ENCODE measurements at places on chromosomes 12 and 14.

DNA sequence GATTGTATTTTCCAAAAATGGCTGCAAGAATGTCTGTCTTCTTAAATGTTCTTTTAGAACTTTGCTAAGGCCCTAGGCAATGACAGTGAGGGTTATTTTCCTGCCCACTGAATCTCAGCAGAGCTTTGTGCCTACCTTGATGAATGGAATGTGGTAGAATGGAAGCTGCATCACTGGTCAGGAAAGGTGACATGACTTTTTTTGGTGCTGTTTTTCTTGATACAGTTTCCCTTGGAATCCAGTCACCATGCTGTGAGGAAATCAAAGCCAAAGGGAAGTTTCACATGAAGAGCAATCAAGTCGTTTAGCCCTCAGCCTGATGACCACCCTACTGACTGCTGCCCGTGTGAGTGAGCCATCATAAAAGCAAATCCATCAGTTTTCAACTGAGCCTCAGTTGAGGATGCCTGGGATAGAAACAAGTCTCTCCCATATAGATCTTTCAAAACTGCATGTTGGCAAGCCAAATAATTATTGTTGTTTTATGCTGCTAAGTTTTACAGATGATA, 886.0 kb upstream of the FBXO33 start:
- DNase-seq, result no peak

DNA sequence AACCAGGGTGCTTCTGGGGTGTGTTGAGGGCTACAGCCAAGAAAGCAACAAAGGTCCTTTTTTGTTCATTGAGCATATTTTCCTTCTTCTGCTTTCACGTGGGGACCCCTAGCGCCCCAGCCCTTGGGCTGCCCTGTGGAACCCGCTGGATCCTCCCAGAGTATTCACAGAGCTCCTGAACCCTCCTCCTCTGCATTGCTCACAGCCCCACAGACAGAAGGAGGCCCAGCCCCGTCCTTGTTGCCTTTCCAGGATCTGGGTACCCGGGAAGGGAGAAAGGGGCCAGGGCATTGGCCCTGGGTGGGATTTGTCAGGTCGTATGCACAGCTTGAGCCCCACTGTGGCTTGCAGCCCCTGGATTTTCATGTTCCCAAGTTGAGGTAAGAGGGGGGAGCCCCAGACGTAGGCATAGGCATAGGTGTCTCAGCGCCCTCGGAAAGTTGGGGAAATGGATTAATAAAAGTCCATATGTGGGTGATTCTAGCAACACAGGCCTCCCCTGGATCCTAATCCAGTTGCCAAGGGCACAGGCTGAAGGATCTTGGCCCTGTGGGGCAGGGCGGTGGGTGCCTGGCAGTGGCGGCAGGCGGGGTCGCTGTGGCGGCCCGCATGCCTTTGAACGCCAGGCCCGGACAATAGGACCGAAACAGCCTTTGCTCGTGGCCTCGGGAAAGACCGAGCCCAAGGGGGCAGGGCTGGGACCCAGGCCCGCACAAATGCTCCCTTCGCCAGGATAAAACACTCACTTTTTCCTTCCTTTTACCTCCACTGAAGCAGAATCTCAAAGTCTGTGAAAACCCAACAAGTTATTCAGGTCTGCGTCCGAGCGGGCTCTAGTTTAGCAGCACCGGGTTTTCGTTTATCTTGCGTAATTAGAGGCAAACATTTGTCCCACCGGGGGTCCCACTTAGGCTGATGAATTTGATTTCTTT, 3.0 kb upstream of the HOXC10 start:
- DNase-seq, result no peak

DNA sequence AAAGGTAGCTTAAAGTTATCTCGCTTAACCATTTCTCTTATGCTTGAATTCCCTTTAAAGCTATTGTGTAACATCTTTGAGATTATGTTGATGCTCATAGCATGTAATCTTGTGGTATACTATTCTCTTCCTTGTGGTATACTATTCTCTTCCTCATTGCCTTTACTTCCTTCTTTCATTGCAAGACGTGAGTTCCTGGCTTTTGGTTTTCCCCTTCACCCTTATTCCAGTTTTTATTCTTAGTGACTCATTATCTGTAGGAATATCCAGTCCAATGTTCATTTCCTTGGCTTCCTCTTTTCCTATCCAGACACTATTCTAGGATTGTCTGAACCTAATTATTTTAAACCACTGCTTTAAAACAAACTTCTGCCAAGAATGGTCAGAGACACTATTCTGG, 564.0 kb downstream of the CCER1 start:
- DNase-seq, result no peak

GRCh38 chr14:96309133-96309895, 53.3 kb downstream of the BDKRB1 start:
- DNase-seq, result no peak

DNA sequence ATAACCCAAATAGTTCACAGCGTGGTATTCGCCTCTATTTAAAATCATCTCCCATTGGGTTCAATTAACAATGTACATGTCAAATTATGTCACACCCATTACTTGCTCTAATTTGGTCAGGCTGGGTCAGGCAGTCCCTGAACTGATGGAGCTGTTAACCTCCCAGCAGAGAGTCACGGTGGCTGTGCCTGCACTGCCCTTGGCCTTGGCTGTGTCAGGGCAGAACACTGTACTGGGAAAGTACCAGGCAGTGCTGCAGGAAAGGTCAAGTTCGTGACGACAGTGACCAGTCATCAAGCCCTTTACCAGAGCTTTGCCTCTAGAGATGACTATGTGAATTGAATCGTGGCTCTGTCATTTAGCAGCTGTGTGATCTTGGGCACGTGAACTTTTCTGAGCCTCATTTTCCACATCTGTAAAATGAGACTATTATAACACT, 100.0 kb downstream of the ARF6 start:
- peak; percentile 33 for DNase-seq

GRCh38 chr12:32270818-32271710, 128.3 kb upstream of the FGD4 start:
- DNase-seq, result no peak

- DNase-seq, result no peak
Observed at GRCh38 chr12:87376722-87377121, 652.5 kb downstream of the C12orf50 start.

DNA sequence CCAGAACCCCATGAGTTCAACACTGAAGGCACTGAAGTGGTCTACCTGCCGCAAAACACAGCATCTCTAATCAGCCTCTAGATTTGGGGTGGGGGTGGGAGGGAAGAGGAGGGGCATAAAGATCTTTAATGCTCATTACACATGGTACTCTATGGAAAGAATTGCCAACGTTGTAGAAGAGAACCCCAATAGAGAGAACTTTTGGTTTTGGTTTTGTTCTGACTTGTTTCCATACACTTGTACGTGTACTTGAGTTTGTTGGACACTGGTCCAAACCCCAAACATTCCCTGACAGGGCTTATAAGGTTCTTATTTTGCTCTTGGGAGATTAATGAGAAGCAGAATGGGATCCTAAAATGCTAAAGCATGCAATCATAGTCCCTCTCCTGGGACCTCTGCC, 31.0 kb downstream of the GNPTAB start:
- no peak for DNase-seq

- DNase-seq, result no peak
Observed at GRCh38 chr12:80415466-80415865, 28.6 kb upstream of the PTPRQ start.

DNA sequence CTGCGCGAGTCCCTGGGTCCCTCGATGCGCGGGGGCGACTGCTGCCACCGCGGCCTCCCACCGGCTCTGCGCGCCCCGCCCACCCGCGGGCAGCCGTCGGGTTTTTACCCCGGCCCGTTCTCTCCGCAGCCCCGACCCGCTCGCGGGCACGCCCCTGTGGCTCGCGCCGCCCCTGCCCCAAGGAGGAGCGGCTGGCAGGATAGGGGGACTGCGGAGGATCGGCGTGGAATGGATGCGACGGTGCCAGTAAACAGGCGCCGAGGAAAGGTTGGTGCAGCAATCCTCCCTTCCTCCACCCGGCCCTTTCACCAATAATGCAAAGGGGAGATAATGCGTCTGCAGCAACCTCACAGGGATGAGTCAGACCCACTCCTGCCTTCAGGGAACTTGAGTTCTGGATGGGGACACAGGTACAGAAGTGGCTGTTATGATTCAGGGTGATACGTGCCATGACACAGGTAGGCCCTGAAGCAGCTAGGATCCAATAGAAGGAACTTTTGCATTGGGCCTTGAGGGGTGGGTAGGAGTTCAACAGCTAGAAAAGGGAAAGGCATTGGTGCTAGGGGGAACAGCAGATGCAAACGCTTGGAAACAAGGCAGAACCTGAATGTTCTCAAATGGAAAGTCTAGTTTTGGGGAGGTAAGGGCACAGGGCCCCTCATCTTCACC, 554 bp upstream of the DEGS2 start:
- no peak for DNase-seq

GRCh38 chr14:101505236-101505970, 55.9 kb upstream of the DIO3 start:
- no peak for DNase-seq

DNA sequence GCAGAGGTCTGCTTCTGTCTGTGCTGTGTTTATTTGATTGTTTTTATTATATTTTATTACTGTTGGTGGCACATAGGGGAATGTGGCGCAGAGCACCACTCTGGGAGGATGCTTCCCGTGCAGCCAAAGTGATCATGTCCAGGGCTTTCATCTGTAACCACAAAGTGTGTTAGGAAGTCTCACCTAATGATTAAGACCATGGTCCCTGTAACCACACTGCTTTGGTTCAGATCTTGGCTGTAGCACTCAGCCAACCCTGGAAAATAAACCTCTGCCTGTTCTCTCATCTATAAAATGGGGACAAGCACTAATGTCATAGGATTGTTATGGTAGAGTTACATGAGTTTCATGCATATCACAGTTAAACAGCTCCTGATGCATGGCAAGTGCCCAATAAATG, 1.9 kb downstream of the RESF1 start:
- no peak for DNase-seq

DNA sequence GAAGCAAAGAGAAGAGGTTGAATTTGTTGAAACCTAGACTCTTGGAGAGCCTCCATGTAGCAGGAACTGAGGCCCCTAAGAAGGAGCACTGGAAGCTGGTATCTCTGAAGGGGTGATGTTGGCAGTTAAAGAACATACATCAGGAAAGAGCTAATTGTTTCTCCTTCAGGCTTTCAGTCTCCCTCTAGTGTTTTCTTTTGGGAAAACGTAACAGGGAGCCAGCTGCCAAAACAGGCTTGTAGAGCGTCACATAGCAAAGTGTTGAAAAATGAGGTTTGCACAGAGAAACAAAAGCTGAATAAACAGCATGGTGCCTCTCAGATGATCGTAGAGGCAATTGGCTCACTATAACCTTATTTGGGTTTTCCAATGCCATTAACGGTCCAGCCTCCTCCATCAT, 46.9 kb upstream of the CAND1 start:
- DNase-seq, result no peak

DNA sequence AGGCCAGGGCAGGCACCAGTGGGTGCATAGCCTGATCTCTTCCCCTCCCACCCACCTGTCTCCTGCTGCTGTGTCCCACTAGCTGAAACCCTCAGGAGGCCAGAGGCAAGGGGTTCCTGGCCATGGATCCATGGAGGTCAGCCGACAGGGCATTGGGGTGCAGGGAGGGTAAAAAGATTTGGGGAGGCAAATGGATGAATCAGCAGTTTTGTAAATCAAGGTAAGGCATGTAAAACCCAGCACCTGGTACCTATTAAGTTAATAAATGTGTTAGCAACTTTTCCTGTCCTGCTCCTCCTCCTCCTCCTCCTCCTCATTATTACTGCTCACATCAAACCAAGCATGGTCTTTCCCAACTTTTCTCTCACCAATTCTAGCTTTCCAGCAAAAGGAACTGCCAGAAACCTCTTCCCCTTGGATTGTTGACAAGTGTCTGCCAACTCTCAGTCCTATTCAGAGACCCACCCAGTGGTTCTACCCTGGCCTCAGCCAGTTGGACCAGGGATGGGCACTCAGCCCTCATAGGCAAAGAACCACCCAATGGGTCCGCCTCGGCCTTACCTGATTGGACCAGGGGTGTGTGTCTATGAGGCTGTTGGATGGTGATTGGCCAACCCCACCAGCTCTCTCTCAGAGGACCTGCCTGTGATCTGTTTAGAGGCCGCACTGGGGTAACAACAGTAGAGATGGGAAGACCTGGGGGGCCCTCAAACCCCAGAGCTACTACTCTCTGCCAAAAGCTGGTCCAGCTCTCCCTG, 155.7 kb upstream of the GSC start:
- no peak for DNase-seq

GRCh38 chr12:18752280-18752920, 14.5 kb downstream of the CAPZA3 start:
- DNase-seq, result no peak

GRCh38 chr14:88352698-88353097, 29.6 kb upstream of the KCNK10 start:
- DNase-seq, result no peak

GRCh38 chr12:130955238-130955816, 1.6 kb downstream of the ADGRD1 start:
- no peak for DNase-seq

- DNase-seq, result no peak
Observed at GRCh38 chr14:74984236-74985027, 18.3 kb upstream of the EIF2B2 start.

DNA sequence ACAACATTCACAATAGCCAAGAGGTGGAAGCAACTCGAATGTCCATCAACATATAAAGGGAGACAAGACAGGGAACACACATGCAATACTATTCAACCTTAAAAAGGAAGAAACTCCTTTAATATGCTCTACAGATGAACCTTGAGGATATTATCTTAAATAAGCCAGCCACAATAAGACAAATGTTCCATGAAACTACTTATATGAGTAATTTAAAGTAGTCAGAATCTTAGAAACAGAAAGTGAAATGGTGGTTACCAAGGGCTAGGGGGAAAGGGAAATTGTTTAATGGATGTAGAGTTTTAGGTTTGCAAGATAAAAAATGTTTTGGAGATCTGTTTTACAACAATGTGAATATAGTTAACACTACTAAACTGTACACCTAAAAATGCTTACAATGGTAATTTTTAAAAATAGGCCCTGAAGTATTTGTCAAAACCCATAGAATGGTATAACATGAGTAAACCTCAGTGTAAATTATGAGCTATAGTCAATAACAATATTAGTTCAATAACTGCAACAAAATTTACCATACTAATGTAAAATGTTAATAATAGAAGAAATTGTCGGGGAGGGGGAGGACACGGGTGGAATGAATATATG, 71.1 kb downstream of the EGLN3 start:
- no peak for DNase-seq
